Activated CD8-positive, alpha-beta T cell treated with anti-CD3 and anti-CD28 coated beads for 36 hours (primary cell): ENCODE measurements at places on chromosomes 3 and 15. TPM values are rescaled to one million over a fixed set of nuclear protein-coding genes. Genes with fewer than 3 reads are reported as not detected.

CEP19 gene
- 5.5 TPM for total RNA-seq

MPI gene
- 74.3 TPM for total RNA-seq

RASGRP1 gene
- total RNA-seq = 106 TPM

SLC9A9 gene
- 1.9 TPM for total RNA-seq

ANKRD63 gene
- total RNA-seq = not detected

GPR27 gene
- 0.40 TPM for total RNA-seq

SLC7A14 gene
- total RNA-seq = not detected

C3orf20 gene
- 0.23 TPM for total RNA-seq

ZNF80 gene
- 1.8 TPM for total RNA-seq

LYZL4 gene
- total RNA-seq = not detected

RAB8B gene
- 252 TPM for total RNA-seq

NR2E3 gene
- total RNA-seq = not detected

CPLX3 gene
- not detected for total RNA-seq

GRCh38 chr15:80732818-80733217 lies 37.7 kb downstream of the ABHD17C start:
- no peaks in the 10 kb centered on the region for H3K4me1 ChIP-seq

- H3K4me1 ChIP-seq = peaks cover 100% of the 10 kb centered on the region
- H3K4me3 ChIP-seq = no peak overlapping the region
- H3K27ac ChIP-seq = peak overlapping the region; percentile 90
- no peak for DNase-seq
Observed at GRCh38 chr3:71050166-71050537, 533.4 kb downstream of the FOXP1 start.

DNA sequence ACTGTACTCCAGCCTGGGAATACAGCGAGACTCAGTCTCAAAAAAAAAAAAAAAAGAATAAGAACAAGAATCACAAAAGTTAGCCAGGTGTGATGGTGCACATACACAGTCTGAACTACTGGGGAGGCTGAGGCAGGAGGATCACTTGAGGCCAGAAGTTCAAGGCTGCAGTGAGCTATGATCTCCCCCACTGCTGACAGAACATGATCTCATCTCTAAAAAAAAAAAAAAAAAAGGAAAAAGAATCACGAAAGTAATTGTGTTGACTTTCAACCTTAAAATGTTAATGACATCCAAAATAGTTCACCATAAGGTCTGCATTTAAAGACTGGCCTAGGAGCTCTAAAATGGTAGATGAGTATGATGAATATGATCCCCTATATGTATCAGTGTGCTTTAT lies 68.0 kb upstream of the MAP4 start:
- no peak overlapping the region for H3K27ac ChIP-seq
- peaks cover 28% of the 10 kb centered on the region for H3K4me1 ChIP-seq
- no peaks in the 10 kb centered on the region for H3K27me3 ChIP-seq
- H3K4me3 ChIP-seq = no peak overlapping the region

- no peak for DNase-seq
- H3K36me3 ChIP-seq = no peaks in the 10 kb centered on the region
- no peaks in the 10 kb centered on the region for H3K27me3 ChIP-seq
- peaks cover 18% of the 10 kb centered on the region for H3K4me1 ChIP-seq
Observed at GRCh38 chr3:122324871-122325323, at the start of gene CSTA. Gene CSTA (plus strand): TSS chr3:122325248. CDS start chr3:122325293, 45 bp downstream.

DNA sequence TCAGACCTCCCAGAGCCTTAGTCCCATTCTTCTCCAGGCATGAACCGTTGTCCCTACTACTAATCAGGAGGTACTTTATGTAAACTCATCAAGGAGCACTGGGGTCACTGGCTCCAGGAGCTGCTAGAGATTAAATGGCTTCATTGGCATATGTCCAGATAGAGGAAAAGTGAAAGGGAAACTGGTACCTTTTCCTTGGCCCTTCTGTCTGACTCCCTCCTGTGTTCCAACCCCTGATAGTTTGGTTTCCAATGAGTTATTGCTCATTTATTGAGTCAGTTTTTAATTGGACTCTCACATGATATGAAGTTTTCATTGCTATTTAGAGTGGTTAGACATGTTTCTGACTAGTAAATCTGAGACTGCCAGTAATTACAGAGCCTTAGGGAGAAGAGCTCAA lies 130.5 kb upstream of the BFSP2 start:
- no peaks in the 10 kb centered on the region for H3K36me3 ChIP-seq
- DNase-seq = no peak

- H3K4me1 ChIP-seq = no peaks in the 10 kb centered on the region
- H3K27ac ChIP-seq = no peak overlapping the region
- no peaks in the 10 kb centered on the region for H3K27me3 ChIP-seq
- no peak overlapping the region for H3K4me3 ChIP-seq
- no peaks in the 10 kb centered on the region for H3K36me3 ChIP-seq
- no peak for DNase-seq
Observed at GRCh38 chr3:162602619-162603018, 1106.0 kb downstream of the OTOL1 start.

GRCh38 chr3:186566772-186567071 lies 417 bp downstream of the TBCCD1 start:
- no peaks in the 10 kb centered on the region for H3K27me3 ChIP-seq
- H3K36me3 ChIP-seq = peaks cover 16% of the 10 kb centered on the region
- peaks cover 52% of the 10 kb centered on the region for H3K4me1 ChIP-seq
- H3K27ac ChIP-seq = peak overlapping the region; percentile 85
- H3K4me3 ChIP-seq = peak overlapping the region; percentile 93
- DNase-seq = no peak

DNA sequence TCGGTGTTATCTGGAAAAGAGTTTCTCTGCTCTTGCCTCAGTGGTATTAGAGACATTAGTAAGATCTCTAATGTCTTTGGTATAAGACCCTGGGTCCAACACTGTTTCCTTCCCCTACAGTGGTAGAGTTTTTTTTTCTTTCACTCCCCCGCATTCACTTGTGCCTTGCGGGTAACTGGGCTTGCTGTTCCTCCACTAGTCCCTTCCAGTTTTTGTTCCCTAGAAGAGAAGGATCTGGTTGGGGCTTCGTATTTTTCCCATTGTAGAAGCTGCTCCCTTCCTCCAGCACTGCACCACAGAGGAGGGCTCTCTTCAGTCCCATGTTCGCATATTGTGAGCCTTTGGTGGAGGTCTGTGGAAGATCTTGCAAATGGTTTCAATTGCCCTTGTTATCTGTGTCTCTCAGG lies 13.7 kb downstream of the CTDSPL2 start:
- H3K4me3 ChIP-seq = no peak overlapping the region
- H3K27me3 ChIP-seq = no peaks in the 10 kb centered on the region
- peaks cover 50% of the 10 kb centered on the region for H3K4me1 ChIP-seq
- H3K27ac ChIP-seq = peak overlapping the region; percentile 36

DNA sequence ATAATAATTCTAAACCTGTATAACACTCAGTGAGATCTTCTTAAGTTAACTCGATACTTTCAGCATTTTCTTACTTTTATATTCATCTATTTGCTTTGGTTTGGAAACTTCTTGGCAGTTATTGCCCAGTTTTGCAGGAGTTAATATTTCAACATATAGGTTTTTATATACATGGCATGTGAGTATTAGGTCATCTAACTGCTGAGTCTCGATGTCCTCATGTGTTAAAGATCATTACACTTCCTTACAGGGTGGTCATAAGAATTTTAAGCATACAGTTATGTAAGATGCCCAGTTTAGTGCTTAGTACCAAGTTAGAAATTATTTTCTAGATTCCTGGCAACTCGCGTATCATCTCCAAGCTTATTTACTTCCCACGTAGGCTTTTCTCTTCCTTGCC lies 62.9 kb downstream of the TMEM39A start:
- DNase-seq = no peak
- H3K27ac ChIP-seq = no peak overlapping the region
- H3K4me3 ChIP-seq = no peak overlapping the region
- H3K36me3 ChIP-seq = peaks cover 14% of the 10 kb centered on the region

- DNase-seq = no peak
- peak overlapping the region; percentile 17 for H3K4me3 ChIP-seq
- no peaks in the 10 kb centered on the region for H3K27me3 ChIP-seq
- H3K4me1 ChIP-seq = peaks cover 58% of the 10 kb centered on the region
- peak overlapping the region; percentile 76 for H3K27ac ChIP-seq
Observed at GRCh38 chr3:112555535-112556170, 6.1 kb downstream of the ATG3 start.

GRCh38 chr15:25175033-25175788 lies 220.4 kb downstream of the SNRPN start:
- H3K4me1 ChIP-seq = no peaks in the 10 kb centered on the region
- DNase-seq = no peak
- no peak overlapping the region for H3K27ac ChIP-seq
- no peak overlapping the region for H3K4me3 ChIP-seq
- H3K36me3 ChIP-seq = no peaks in the 10 kb centered on the region
- no peaks in the 10 kb centered on the region for H3K27me3 ChIP-seq

- H3K36me3 ChIP-seq = no peaks in the 10 kb centered on the region
- no peaks in the 10 kb centered on the region for H3K27me3 ChIP-seq
- H3K4me1 ChIP-seq = no peaks in the 10 kb centered on the region
- no peak for DNase-seq
Observed at GRCh38 chr3:155512867-155513261, 219.4 kb upstream of the STRIT1 start.

DNA sequence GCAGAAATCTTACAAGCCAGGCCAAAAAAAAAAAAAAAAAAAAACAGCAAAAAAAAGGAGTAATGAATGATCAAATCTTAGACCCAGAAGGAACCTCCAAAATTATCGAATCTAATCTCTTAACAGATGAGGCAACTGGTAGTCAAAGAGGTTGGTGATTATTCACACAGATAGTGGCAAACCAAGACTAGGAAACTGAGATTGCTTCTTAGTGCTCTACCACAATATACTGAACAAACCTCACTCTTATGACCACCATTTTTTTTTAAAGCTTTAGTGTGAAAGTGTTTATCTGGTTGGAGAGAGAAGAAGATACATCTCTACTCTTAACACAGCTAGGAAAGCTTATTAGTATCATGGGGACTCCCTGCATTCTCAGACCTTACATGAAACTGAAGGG lies 17.3 kb downstream of the ATOSA start:
- H3K4me3 ChIP-seq = no peak overlapping the region
- peaks cover 21% of the 10 kb centered on the region for H3K36me3 ChIP-seq
- peak overlapping the region; percentile 1 for H3K27ac ChIP-seq

DNA sequence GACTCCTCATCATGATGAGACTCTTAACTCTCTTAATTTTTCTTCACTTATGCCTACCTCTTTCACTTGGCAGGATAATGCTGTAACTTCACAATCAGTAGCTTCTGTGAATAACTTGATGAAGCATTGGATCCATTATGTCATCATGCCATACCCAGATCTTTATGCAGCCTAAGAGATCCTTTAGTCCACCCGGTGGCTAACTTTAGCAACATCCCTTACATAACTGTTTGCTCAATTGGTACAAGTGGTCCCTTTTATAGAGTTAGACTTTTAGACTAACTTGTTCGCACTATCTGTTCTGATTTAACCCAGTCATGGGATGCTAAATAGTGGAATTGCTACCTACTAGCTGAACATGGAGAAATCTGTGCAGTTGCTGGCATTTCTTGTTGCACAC lies 184.5 kb downstream of the USP13 start:
- no peak overlapping the region for H3K27ac ChIP-seq
- H3K4me1 ChIP-seq = no peaks in the 10 kb centered on the region
- H3K27me3 ChIP-seq = peaks cover 2% of the 10 kb centered on the region
- DNase-seq = no peak
- no peaks in the 10 kb centered on the region for H3K36me3 ChIP-seq

- H3K27me3 ChIP-seq = no peaks in the 10 kb centered on the region
- H3K27ac ChIP-seq = no peak overlapping the region
Observed at GRCh38 chr3:61613666-61614065, 52.3 kb downstream of the PTPRG start.

DNA sequence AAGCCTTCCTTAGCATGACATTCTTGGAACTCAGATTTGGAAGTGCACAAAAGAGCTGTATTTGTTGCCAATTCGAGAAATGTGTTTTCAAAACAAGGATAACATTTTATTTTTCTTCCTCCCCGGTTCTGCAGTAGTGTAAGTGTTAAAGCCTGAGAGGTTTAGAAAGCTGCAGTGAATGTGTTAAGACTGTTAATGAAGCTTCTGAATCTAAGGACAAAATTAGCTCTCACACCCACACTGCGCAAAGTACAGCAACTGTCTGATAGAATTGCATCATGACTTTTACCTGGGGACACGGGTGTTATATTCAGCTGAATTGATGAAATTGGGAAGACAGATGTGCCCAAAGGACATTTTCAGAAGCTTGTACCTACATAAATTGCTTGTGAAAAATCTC lies 344.4 kb downstream of the CADM2 start:
- H3K36me3 ChIP-seq = no peaks in the 10 kb centered on the region
- H3K27me3 ChIP-seq = no peaks in the 10 kb centered on the region
- H3K27ac ChIP-seq = no peak overlapping the region
- H3K4me3 ChIP-seq = no peak overlapping the region
- no peaks in the 10 kb centered on the region for H3K4me1 ChIP-seq

GRCh38 chr3:45021524-45022297 lies 4.4 kb upstream of the CLEC3B start:
- H3K36me3 ChIP-seq = peaks cover 3% of the 10 kb centered on the region
- peaks cover 13% of the 10 kb centered on the region for H3K4me1 ChIP-seq
- no peak for DNase-seq

GRCh38 chr3:188003188-188004171 lies 150.5 kb upstream of the LPP start:
- no peak for DNase-seq
- H3K4me1 ChIP-seq = peaks cover 40% of the 10 kb centered on the region

DNA sequence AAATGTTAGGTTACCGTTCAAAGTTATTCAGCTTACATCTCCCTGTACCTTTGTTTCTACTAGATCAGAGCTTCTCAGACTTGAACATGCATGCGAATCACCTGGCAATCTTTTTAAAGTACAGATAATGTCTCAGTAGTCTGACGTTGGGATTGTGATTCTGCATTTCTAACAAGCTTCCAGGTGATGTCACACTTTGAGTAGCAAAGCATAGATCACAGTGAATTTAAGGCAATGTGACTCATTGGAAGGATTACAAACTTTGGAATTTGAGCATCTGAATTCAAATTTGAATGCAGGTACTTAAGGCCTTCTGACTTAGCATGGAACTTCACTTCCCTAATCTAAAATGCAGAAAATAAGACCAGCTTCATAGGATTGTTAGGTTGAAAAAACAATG lies 10.8 kb upstream of the ZMAT3 start:
- H3K4me3 ChIP-seq = no peak overlapping the region
- peaks cover 13% of the 10 kb centered on the region for H3K4me1 ChIP-seq
- no peak overlapping the region for H3K27ac ChIP-seq
- peaks cover 2% of the 10 kb centered on the region for H3K27me3 ChIP-seq

DNA sequence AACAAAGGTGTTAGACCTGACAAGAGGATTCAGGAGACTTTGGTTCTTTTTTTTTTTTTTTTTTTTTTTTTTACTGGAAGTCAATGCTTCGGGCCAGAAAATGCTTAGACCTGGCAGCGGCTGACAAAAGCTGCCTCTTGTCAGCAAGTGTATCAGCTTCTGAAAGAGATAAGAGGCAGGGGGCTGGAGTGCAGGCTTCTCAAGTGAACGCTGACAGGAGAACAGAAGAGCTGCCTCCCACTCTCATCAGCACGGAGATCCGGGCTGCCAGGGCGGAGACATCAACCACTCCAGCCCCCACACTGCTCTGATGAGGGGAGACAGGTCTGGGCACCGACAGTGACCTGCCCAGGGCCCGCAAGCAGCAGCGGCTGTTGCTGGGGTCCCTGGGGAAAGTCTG lies 9.4 kb upstream of the SCN5A start:
- H3K36me3 ChIP-seq = no peaks in the 10 kb centered on the region
- peaks cover 4% of the 10 kb centered on the region for H3K4me1 ChIP-seq
- DNase-seq = no peak
- no peak overlapping the region for H3K27ac ChIP-seq
- H3K27me3 ChIP-seq = peaks cover 26% of the 10 kb centered on the region
